ENCODE measurements at places on chromosomes 4 and X. TPM values are rescaled to one million over a fixed set of nuclear protein-coding genes. Genes with fewer than 3 reads are reported as not detected.

DNA sequence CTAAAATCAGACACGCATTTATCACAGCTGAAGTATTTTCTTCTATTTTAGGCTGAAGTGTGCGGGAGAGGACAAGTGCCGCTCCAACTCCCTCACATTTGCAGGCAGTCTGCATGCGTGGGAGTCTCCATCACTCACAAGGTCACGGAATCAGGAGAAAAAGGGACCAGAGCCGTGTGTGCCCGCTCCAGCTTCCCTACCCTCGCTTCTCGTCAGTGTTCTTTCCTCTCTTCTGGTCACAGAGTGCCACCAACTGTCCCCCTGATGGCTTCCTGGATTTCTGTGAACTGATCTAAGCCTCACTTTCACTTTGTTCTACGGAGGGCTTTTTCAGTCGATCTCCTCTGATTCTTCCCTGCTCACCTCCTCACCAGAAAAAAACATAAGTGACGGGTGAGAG lies 407.4 kb upstream of the AADAT start:
- no peaks in the 10 kb centered on the region for H3K36me3 ChIP-seq
- H3K4me3 ChIP-seq, result peak overlapping the region; percentile 64
- H3K27me3 ChIP-seq, result no peaks in the 10 kb centered on the region
- no peak for DNase-seq
- no peaks in the 10 kb centered on the region for H3K4me1 ChIP-seq

Gene STK32B
- 4.5 TPM for total RNA-seq

Gene SCLT1
- 14.0 TPM for total RNA-seq

Gene RENBP
- 11.2 TPM for total RNA-seq

- H3K4me3 ChIP-seq, result no peak overlapping the region
- no peaks in the 10 kb centered on the region for H3K36me3 ChIP-seq
- H3K27me3 ChIP-seq, result no peaks in the 10 kb centered on the region
- peaks cover 72% of the 10 kb centered on the region for H3K4me1 ChIP-seq
These were observed 81.6 kb downstream of the SORBS2 start for GRCh38 chr4:185730387-185730786.

- H3K27me3 ChIP-seq, result no peaks in the 10 kb centered on the region
- peak overlapping the region; percentile 38 for H3K27ac ChIP-seq
- H3K36me3 ChIP-seq, result no peaks in the 10 kb centered on the region
These were observed 12.7 kb upstream of the RBBP7 start for GRCh38 chrX:16882702-16883486.

Gene GABRE
- total RNA-seq, result 40.9 TPM

DNA sequence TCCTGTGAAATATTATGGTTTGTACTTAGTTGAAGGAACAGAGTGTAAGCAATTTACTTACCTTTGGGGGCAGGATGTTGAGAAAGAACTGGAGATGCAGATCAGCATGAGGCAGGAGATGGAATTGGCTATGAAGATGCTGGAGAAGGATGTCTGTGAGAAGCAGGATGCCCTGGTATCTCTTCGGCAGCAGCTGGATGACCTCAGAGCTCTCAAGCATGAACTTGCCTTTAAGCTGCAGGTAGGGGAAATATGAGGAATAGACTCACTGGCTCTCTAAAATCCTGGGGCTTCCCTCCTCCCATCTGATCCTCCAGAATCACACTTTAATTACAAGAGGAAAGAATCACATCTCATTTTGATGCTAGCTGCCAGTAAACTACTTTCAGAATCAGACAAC lies 51.0 kb downstream of the GRSF1 start:
- no peaks in the 10 kb centered on the region for H3K27me3 ChIP-seq
- H3K27ac ChIP-seq, result no peak overlapping the region
- no peak for DNase-seq
- H3K4me3 ChIP-seq, result no peak overlapping the region
- peaks cover 42% of the 10 kb centered on the region for H3K36me3 ChIP-seq
- H3K4me1 ChIP-seq, result no peaks in the 10 kb centered on the region

DNA sequence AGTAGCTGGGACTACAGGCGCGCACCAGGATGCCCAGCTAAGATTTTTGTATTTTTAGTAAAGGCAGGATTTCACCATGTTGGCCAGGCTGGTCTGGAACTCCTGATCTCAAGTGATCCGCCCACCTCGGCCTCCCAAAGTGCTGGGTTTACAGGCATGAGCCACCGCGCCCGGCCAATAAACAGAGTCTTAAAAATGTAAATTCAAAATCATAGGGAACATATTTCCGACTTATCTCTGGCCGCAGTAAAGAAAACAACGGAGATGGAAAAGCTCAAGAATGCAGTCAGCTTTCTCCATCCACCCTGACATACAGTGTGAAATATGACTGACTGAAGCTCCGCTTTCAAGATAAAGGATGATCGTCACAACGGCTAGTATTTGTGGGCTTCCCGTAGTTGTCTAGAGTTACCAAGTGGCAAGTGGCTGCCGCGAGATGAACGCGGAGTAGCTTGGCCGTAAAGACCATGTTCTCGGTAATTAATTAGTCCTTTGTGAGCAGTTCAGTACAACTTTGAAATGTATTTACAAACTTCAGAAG lies 495.1 kb upstream of the FAT1 start:
- no peaks in the 10 kb centered on the region for H3K36me3 ChIP-seq
- H3K27me3 ChIP-seq, result no peaks in the 10 kb centered on the region
- no peaks in the 10 kb centered on the region for H3K4me1 ChIP-seq
- DNase-seq, result no peak

Data from thoracic aorta (tissue), 2 donors.